Glomerular endothelial cell (primary cell): ENCODE measurements at places on chromosomes 11 and 22.

GRCh38 chr11:109972939-109973338, 120.3 kb upstream of the ZC3H12C start:
- DNase-seq = no peak

DNA sequence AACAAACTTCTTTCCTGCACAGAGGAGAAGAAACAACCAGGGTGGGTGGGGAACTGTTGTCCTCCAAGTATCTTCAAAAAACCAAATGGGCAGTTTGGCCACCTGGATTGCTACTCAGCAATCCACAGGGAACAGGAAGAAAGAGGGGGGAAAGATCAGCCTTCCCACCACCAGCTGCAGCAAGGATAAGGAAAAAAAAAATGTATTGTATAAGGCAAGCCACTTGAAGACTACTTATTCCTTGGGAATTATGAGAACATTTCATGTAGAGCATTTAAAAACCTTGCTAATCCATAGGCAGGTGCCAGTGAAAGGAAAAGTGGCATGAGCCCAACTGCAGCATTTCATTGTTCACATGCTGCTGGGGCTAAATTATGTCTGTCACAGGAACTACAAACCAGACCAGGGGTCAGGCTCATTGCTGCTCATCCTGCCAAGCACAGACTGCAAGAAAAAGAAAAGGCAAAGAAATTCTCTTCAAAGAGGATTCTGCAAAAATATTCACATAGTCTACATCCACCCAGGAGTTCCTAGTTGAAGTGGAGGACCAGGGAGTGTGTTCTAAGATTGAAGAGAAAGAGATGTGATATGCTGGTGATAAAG, 2.2 kb downstream of the RAB30 start:
- DNase-seq = no peak

DNA sequence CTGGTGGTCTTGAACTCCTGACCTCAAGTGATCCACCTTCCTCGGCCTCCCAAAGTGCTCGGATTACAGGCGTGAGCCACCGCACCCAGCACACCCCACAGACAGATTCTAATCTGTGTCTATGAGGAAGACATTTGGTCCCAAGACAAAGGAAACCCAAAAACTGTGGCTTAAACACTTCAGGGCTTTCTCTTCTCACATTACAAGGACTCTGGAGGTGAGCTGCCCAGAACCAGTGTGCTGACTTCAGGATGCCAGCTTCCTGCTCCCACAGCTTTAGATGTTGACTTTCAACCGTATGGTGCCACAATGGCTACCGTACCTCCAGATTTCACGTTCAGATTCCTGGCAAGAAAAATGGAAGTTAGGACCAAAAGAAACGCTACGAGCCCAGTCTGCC, 32.2 kb upstream of the SYT7 start:
- no peak for DNase-seq

GRCh38 chr11:74380746-74381439, 17.3 kb downstream of the PGM2L1 start:
- no peak for DNase-seq

DNA sequence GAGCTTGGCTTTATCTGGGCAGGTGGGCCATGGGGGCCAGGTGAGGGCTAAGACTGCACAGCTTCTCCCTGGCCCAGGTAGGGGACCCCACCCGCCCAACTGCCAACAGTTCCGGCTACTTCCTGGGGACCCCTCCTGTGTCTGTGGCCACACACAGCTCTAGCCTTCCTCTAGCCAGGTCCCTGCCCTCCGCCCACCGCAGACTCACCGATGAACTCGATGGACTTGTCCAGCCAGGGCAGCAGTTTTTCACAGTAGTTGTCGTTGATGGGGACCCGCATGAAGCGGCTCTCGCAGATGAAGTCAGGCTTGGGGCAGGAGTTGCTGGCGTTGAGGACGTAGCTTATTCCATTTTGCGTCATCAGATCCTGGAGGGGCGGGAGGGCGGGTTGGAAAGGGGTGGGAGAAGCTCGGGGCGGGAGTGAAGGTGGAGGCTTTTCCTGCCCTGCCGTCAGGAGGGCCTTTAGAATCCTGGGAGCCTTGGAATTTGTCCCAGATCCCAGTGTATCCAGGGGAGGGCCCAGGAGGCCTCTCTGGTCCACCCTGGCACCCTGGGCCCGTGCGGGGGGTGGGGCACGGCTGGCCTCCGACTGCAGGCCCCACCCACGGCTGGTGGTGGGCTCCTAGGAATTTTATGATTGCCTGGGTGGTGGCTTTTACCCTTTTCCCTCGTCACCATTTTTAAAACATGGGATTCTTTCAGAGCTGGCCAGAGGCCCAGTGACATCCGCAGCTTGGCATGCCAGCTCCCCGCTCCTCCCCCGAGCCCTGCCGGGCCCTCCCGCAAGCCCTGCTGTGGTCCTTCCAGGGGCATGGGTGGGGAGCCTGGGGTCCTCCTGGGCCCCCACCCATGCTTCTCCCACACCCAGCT, 13.9 kb downstream of the DUSP8 start:
- DNase-seq = no peak
